Natural killer cell (primary cell): ENCODE measurements at places on chromosomes 2 and 18. TPM values are rescaled to one million over a fixed set of nuclear protein-coding genes. Genes with fewer than 3 reads are reported as not detected.
A peak's percentile ranks its signal among the peaks of the same experiment; 100 is the strongest.

- H3K4me1 ChIP-seq, result peaks cover 25% of the 10 kb centered on the region
- H3K36me3 ChIP-seq, result peaks cover 5% of the 10 kb centered on the region
- no peak overlapping the region for H3K4me3 ChIP-seq
- no peak overlapping the region for H3K27ac ChIP-seq
- no peaks in the 10 kb centered on the region for H3K27me3 ChIP-seq
These were observed 2.0 kb downstream of the OTOS start for GRCh38 chr2:240138254-240138984.

DNA sequence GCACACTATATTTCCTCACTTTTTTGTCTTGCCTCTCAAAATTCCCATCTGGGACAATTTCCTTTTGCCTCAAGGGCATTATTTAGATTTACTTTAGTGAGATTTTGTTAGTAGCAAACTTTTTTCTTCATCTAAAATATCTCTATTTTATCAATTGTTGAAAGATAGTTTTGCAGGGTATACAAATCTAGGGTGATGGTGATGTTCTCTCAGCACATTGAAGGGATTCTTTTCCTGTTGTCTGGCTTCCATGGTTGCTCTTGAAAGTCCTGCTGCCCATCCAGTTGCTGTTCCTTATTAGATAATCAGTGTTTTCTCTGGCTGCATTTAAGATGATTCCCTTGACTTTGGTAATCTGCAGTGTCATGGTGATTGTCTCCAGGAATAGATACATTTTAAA is 48.1 kb downstream of the NPAS2 start:
- H3K36me3 ChIP-seq, result no peaks in the 10 kb centered on the region
- DNase-seq, result no peak

- H3K27ac ChIP-seq, result peak overlapping the region; percentile 40
- peaks cover 20% of the 10 kb centered on the region for H3K4me1 ChIP-seq
- DNase-seq, result peak; percentile 50
- H3K4me3 ChIP-seq, result no peak overlapping the region
These were observed 37.6 kb downstream of the RMC1 start for GRCh38 chr18:23540867-23541266.

DNA sequence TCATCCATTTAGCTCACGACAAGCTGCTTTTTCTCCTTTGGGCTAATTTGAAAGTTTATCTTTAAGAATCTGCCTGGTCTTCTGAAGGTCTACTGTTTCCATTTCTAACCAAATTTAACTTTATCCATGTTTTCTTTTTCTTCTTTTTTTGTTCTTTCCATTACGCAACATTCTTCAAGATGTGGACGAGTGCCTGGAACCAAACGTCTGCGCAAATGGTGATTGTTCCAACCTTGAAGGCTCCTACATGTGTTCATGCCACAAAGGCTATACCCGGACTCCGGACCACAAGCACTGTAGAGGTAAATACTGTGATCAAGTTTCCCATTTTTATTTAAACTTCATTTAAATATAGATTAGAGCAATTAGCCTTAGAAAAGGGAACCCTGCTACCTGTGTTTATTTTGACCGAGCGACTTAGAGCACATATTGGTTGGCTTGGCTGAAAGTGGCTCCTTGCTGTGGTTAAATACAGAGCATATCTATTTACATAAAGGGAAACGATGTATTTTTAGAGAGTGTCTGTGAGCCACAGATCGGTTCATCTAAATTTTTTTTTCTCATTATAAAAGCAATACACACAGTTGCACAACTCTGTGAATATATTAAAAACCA is 183.4 kb upstream of the RASGRP3 start:
- H3K4me1 ChIP-seq, result no peaks in the 10 kb centered on the region
- H3K27ac ChIP-seq, result no peak overlapping the region
- DNase-seq, result no peak

The SERPINB3 gene
- not detected for total RNA-seq
